Stimulated activated CD8-positive, alpha-beta memory T cell treated with anti-CD3 and anti-CD28 coated beads, Interleukin-2, amount 100 ng/mL, for 1 hour (primary cell): ENCODE measurements at places on chromosomes 16 and 17.

GRCh38 chr16:89325861-89326471, 108.5 kb downstream of the ZNF778 start:
- no peak for DNase-seq

DNA sequence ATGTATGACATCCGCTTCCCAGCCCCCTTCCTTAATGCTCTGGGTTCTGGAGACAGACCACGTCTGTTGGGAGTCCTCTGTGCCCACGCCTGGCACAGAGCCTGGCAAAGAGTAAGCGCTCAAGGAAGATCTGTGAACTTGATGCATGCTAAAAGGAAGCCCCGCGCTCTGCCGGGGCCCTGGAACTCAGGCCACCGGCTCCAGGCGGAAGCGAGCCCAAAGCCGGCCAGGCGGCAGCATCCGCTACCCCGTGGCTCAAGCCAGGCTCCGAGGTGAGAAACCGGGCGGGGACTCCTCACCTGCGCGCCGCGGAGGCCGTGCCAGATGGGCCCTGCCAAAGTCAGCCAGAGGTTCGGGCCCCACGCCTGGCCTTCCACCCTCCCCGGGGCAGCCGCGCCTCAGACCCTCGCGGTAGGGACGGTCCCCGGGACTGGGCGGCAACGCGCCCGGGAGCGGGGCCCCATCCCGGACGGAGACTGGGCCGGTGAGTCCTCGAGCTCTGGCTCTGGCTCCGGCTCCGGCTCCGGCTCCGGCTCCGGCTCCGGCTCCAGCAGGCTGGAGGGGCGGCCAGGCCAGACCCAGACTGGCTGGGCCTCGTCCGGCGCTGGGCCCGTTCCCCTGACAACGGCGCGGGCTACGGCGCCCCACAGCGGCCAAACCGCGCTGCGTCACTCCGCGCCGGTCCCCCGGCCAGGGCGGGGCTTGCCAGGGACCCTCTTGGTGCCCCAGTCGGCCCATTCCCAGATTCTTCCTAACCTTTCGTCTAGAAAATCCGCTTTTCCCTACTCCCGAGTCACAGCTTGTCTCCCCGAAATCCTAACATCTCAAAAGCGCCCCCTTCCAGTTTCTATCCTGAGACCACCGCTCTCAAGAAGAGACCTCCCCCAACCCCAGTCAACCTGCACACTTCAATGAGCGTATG, at the start of gene ZDHHC1:
TSS of gene ZDHHC1 (minus strand) at position 606 of the 922 bp plus-strand sequence. CDS start 8,702 bp downstream, outside the sequence.
- no peak for DNase-seq

DNA sequence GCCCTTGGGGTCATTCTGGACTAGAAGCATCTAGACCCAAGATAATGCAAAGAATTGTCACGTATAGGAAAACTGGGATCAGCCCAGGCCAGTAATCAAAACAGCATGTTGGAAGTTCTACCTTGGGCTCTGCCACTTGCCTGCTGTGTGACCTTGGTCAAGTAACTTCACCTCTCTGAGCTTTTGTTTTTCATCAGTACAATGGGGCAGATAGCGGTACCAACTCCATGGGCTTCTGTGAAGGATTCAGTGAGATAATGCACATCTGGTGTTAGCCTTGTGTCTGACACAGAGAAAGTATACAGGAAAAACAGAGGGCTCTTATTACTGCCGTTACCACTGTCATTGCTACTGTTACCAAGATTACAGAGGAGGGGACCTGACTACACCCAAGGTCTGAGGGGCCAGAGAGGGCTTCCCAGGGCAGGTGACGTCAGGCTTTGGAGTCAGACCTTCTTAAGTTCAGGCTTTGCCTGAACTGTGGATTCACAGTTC, 24.6 kb downstream of the CMIP start:
- no peak for DNase-seq

DNA sequence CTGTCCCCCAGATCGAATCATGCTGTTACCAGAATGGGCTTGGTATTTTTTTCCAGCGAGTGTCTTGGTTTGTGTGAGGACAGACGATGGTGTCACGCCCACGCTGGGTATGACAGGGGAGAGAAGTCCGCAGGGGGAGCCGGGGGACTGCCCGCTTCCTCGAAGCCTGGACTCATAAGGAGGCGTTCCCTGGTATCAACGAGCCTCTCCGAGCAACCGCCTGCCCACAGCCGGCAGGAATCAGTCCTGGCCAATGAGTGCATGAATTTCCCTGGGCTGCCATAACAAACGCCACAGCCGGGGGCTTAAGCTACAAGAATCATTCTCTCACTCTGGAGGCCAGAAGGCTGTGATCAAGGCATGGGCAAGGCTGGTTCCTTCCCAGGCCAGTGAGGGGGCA, 26.1 kb upstream of the JPH3 start:
- DNase-seq = no peak

GRCh38 chr17:65115839-65116238, 21.3 kb upstream of the RGS9 start:
- no peak for DNase-seq

- DNase-seq = no peak
These were observed 197.6 kb downstream of the NTN1 start for GRCh38 chr17:9218911-9219310.

DNA sequence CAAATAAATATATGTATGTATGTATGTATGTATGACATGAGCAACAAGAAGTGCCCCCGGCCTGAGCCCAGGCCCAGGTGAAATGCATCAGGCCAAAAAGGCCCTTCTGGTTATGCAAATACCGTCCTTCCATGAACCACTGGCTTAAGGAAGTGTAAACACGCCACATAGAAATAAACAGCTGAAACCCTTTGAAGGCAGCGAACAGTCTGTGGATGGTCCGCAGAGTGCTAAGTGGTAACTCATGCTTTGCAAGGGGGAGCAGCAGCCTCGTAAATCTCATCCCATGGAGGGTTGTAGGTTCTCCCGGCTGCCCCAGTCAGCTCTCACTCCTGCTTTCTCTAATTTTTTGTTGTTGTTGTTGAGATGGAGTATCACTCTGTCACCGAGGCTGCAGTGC, 36.7 kb downstream of the COTL1 start:
- no peak for DNase-seq

- no peak for DNase-seq
These were observed 39.8 kb upstream of the METTL16 start for GRCh38 chr17:2551493-2551892.

GRCh38 chr16:73124097-73124652, 76.2 kb upstream of the ZFHX3 start:
- DNase-seq = no peak

GRCh38 chr17:40099619-40100418, 570 bp downstream of the NR1D1 start:
- no peak for DNase-seq

DNA sequence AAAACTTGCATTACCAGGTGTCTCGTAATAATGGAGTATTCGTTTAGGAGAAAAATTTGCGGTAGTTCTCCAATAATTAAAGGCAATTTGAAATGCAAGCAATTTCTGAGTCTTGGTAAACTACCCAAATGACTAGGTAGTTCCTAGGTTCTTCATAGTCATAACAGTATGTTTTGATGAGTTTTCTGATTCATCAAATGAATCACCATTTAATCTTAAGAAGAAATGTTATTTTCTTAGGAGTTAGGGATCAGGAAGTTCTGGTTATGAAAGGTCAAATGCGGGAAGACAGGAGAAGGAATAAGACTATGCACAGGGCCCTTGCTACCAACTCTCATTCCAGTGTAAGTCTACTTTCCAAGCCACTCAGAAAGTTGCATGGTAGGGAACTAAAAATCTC, 221.5 kb upstream of the SOX9 start:
- no peak for DNase-seq

GRCh38 chr17:9818760-9819159, 3.1 kb downstream of the GSG1L2 start:
- DNase-seq = no peak

DNA sequence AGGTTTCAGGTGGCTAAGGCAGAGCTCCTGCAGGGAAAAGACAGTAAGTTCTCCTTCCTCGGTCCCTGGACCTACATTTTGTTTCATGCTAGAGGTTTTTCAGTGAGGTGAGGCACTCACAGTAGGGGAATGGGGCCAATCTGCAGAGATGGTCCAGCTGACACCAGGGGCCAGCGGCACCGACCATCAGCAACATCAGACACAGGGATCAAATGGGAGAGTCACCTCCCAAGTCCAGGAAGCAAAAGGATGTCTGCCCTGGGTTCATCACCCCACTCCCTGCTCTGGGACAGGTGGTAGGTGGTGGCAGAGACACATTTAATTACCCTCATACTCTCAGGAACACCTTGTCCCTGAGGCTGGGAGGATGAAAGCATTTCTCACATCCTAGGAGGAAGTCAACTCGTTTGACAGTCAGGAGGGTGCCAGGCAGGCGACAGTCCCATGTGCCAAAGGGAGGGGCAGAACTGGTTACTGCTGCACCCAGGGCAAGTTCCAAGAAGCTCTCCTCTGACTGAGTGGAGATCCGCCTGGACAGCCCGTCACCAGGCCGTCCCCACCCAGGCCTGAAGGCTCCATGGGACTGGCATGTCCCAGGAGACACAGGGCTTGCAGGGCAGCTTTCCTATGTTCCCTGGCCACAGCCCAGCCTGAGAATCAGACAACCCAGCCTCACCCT, 19.2 kb downstream of the ATP6V0D1 start:
- no peak for DNase-seq

DNA sequence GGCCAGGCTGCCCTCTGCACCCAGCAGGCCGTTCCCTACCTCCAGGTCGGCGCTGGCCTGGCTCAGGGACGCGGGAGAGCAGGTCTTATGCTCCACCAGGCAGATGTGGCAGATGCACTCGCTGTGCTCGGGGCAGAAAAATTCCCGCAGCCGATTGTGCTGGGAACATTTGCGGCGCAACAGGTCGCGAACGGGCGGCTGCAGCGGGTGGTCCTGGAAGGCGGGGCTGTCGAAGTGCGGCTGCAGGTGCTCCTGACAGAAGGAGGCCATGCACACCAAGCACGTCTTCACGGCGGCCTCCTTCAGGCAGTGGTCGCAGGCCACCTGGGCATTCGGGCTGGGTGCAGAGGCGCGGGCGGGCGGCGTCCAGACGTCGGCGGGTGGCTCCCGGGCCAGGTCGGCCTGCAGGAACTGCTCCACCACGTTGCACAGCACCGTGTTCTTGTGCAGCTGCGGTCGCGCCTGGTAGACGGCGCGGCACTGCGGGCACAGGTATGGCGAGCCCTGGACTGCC, 439 bp downstream of the TRIM25 start:
- no peak for DNase-seq

- DNase-seq = no peak
These were observed 8.0 kb upstream of the TSPOAP1 start for GRCh38 chr17:58336456-58337209.

DNA sequence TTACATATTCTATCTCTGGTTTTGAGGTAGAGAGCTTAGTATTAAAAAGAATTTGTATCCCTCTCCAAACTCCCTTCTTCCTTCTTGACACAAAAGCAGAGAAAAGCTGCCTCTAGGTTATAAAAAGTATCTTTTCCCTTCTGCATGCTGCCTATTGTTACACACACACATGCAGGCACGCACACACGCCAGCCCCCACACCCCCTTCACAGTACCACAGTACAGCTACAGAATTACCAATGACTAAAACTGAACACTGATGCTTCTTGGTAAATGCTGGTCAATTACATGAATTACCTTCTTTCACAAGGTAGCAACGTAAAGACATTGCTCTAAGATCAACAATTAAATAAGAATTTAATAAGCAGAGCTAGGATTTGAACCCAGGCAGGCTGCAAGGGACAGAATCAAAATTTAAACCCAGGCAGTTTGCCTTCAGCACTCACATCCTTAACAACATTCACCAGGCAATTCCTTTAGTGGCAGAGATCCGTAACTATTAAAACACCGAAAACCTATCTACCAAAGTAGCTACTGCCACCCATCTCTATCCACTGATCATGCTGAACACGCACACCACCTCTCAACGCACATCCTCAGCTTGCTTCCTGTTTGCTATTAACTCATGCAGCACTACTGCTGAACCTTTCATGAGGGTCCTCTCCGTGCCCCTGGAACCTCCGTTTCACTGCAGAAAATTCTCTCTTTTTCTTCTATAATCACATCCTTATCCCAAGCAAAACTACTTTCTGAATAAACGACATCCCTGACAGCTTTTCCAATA, 37.8 kb downstream of the YWHAE start:
- no peak for DNase-seq

- peak; percentile 54 for DNase-seq
These were observed 23.2 kb downstream of the TMEM92 start for GRCh38 chr17:50297407-50297865.

GRCh38 chr17:69581061-69581961, 166.8 kb downstream of the MAP2K6 start:
- DNase-seq = no peak

GRCh38 chr16:47713225-47713595, 252.1 kb downstream of the PHKB start:
- no peak for DNase-seq

DNA sequence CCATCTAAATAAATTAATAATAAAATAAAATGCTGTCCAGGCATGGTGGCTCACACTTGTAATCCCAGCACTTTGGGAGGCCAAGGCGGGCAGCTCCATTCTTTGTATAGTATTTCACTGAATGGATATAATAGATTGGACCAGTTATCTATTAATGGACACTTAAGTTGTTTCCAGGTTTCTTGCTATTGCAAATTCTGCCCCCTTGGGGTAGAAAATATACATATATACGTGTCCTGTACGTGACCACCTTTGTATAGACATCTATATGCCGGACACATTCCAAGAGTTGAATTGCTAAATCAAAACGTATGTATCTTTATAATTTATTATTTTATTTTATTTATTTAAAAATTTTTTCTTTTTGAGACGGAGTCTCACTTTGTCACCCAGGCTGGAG, 3.9 kb upstream of the EXOC7 start:
- DNase-seq = no peak

DNA sequence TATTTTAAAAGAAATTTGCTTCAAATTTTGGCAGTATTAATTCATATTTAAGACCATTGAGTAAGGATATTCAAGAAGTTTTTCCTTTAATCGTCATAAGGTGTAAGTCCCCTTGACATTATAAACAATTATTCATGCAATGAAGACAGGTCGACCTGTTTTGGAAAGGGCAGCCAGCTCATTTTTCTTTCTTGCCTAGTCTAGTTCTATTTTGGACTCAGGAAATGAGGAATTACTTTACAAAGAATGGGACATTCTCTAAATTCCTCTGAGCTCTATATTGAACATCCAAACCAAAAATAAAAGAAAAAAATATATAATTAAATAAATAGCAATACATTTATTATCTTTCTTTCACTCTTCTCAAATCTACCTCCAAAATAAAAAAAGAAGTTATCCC, 595.6 kb upstream of the KIF2B start:
- DNase-seq = no peak

GRCh38 chr16:4032768-4033167, 83.5 kb downstream of the ADCY9 start:
- DNase-seq = no peak

- DNase-seq = no peak
These were observed 11.4 kb upstream of the SLC38A10 start for GRCh38 chr17:81306491-81306890.

DNA sequence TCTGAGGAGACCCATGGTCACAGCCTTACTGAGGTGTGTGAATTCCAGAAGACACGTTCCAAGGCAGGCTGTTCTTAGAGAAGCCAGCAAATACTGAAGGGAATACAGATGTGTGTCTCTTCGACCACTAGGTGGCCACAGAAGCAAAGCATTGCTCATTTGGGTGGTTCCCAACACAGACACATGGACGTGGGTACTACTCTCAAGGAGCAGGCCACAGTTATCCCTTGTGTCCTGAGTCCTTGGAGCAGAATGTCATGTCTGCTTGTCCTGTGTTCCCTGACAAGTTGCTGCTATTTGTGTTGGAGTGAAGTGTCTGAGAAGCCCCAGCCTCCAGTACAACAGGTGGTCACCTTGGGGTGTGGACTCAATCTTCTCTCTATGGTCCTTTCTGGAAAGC, 30.3 kb downstream of the HMOX2 start:
- peak; percentile 35 for DNase-seq
